CD4-positive, alpha-beta T cell (primary cell): ENCODE measurements at places on chromosomes 3 and 15. TPM values are rescaled to one million over a fixed set of nuclear protein-coding genes. Genes with fewer than 3 reads are reported as not detected.

The FBXW12 gene
- not detected for total RNA-seq

The EXOG gene
- total RNA-seq, result 13.7 TPM

The NRG4 gene
- total RNA-seq, result not detected

DNA sequence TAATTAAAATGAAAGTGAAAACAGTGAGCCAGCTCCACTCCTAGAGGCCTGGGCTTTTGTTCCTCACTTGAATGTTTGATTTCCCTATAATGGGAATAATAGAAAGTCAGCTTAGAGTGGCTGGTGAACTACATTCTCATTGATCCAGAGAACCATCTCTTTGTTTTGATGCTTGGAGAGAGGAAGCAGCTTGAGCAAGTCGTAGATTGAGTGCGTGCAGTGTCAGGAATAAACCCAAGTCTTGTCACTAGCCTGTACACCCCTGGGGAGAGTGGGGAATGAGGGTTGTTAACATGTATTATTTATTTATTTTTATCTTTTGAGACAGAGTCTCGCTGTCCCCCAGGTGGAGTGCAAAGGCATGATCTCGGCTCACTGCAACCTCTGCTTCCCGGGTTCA, 885 bp upstream of the LSG1 start:
- DNase-seq, result peak; percentile 11

DNA sequence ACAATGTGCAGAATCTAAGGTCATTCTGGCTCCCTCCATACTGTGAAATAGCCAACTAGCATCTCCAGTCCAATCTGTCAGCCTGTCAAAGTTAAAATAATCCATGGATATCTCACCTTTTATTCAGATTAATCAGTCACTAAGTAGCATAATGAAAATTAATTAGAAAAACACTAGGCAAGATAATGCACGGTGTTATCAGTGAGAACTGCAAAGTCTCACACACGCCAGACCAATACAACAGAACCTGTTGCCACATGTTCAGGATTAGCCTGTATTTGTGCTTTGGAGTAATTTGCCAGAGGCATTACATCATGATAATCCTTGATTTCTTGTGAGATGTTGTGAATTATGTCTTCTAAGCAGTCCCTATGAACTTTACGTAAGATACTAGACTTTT, 820.4 kb upstream of the ALCAM start:
- DNase-seq, result no peak

- DNase-seq, result no peak
Observed at GRCh38 chr15:101675796-101676582, 23.8 kb upstream of the TM2D3 start.

GRCh38 chr3:128490915-128491690, 1.9 kb downstream of the GATA2 start:
- peak; percentile 33 for DNase-seq
